ENCODE measurements at places on chromosomes 6 and 20.
A peak's percentile ranks its signal among the peaks of the same experiment; 100 is the strongest.

DNA sequence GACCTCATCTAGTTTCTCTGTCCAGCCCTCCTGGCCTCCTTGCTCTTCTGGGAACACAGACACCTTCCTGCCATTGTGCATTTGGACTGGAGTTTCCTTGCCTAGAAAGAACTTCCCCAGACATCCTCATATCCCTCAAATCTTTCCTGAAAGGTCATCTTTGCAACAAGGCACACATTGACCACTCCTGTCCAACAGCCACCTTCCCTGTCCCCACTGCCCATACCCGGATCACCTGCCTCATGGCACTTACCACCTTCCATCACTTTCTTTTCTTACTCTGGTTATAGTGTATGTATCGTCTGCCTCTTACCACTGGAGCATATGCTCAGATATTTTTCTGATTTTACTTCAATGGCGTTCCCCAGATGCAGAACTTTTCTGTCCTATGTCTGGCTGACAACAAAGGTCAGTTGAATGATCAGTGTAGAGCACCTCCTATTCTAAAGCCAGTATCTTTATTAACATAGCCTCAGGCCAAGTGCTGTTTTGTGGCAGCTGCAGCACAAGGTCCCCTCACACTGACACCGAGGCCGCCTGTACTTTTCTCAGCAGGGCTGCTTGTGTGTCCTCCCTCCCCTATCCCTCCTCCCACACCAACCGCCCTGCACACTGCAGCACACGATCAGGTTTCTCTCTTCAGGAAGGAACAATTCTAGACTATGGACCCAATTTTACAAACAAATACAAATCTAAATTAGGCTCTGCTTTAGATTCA, 4.1 kb downstream of the HLA-C start:
- no peak for DNase-seq

DNA sequence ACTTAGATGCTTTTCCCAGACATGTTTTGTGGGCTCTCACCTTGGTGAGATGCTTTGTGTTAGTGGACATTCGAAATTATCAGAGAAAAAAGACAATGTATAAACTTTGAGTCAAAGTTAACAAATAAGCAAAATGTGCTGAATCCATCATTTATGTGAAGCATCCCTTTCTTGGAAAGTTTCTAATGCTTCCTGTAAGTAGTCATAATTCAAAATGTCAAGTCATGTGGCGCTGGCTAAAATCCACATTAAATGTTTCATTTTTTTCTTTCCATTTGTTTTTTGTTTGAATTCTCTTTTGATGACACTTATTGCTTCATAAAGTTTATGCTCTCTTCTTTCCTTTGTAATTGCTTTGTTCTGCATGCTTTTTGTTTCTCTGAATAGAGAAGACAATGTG, 107.2 kb upstream of the CENPW start:
- DNase-seq = no peak

DNA sequence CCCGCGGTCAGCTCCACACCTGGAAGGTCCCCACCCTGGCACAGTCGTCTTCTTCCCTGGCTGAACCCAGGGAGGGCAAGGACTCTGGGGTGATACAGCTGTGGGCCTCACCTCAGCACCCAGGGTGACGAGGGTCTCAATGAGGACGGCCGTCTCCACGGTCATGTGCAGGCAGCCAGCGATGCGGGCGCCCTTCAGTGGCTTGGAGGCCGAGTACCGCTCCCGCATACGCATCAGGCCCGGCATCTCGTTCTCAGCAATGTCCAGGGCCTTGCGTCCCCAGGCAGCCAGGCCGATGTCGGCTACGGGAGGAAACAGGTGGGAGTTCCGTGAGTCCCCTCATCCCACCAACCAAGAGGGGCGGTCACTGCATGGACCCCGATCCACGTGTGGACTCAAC, 7.9 kb downstream of the AHCY start:
- no peak for DNase-seq

- no peak for DNase-seq
Observed at GRCh38 chr6:13252790-13253189, 75.5 kb downstream of the TBC1D7 start.

DNA sequence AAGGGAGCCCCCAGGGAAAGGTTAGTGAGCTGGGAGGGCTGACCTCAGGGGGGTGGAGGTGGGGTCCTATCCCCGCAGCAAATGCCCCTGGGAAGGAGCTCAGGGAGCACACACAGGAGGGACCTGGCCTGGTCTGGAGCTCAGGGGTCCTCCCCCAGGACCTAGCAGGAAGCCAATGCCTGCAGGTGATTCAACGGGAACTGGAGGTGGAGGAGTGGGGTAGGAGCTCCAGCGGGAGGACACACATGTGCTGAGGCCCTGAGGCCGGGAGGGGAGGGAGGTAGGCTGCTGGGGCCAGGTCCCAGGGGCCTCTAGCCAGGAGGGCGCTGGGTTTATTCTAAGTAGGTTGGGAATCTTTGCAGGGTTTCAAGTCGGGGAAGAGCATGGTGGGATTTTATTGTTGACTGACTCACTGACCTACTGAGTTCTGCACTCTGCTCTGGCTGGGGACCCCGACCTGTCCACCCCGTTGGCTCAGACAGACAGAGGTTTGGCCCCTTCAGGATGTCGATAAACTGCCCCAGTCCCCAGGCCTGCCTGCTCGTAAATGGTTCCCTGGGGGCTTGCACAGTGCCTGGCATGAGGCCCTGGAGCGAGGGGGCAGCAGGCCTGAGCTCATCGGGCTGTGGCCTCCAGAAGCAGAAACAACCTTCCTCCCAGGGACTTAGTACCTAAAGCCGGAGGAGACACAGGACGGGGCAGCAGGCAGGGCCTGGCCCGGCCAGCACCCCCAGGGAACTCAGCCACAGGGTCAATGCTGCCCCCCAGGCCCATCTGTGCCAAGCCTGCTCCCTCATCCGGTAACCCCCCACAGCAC, 62.3 kb downstream of the RIPOR3 start:
- no peak for DNase-seq

DNA sequence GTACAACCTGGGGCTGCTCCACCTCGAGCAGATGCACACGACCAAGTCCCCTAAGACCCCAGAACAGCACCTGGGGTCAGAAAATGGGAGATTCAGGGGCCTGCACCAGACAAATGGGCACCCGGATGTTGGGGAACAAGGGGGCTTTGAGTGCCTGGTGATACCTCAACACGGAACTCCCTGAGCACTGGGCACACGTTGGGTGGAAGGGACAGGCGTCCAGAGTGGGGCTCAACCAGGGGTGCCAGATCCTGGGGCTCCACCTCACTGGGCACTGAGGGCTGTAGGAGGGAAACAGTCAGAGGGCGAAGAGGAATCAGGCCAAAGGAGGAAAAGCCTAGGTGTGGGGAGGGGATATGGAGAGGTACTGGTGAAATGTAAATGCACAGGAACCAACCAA, 33.5 kb upstream of the SPAG4 start:
- no peak for DNase-seq

DNA sequence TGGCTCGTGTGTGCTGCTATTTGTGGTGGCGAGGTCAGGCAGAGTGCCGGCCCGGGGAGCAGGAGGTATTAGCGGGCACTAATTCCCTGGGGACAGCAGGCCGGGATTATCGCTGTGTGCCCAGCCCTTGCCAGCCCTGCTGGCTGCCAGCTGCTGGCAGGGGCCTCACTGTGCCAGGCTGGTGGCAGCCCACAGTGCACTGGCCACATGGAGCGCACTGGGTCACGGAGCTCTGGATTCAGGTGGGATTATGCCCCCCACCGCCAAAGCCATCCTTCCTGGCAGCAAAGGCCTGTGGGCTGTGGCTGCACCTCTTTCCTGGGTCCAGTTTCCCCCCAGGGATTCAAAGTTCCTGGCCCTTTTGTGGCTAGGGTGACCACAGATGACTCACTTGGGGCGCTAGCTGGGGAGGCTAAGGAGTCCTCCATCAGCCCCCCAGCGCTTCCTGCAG, 59.7 kb downstream of the YTHDF1 start:
- no peak for DNase-seq

DNA sequence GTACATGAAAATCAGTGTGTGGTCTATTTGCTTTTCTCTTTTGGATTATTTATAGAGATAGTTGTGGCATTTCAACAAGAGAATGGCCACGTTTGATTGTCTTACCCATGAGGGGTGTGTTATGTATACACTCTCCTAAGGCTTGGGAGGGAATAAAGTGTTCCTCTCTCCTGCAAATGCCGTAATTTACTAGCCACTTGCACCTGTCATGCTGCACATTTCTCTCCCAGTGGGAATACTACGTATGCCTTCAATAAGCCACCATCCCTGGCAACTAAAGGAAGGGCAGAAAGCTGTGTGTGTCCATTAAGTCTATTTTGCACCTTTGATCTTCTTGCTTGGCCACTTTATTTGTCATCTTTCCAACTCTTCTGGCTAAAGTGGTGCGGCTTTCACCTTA, 541.2 kb downstream of the QKI start:
- DNase-seq = no peak

DNA sequence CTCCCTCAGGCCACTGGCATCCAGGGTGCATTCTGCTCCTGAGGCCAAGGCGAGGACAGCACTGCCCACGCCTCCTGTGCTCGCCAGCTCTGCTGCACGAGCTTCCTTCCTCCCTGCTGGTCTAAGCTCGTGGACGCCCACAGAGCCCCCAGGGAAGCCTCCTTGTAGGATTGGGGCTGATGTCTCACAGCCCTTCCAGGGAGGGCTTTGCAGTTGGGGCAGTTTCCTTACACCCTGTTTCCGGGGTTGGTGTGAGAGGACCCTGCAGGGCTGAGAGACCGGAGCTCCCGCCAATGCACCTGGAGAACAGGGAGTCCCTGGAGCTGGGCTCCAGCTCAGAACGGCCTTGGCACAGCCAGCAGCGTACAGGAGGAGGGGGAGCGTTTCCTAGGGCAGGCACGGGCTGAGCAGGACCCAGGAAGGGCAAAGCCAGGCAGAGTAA, 172.4 kb upstream of the PDE10A start:
- DNase-seq = no peak

GRCh38 chr6:4775494-4776130, 592 bp upstream of the CDYL start:
- DNase-seq = peak; percentile 61

GRCh38 chr20:53253668-53254067, 281.5 kb downstream of the TSHZ2 start:
- DNase-seq = no peak

DNA sequence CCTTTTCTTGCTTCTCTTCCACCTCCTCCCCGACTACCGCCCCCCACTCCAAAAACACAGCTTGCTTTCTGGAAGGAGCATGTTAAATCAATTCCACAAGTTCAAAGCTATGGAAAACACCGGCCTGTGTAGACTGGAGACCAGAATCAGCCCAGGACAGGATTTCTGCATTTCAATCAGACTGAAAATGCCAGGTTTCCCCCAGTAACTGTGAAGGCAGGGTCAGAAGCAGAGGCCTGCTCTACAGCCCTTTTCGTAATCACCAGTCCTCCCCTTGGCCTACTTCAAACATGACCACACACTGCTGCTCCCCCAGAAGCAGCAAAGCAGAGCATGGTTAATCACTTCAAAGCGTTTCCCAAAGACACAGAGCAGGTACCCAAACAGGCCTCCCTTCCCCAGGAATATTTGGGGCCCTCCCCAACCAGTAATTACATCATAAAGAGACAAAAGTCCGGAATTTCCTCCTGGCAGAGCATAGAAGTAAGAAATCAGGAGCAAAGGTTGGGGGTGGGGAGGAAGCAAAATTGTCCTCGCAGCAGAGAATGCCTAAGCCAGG, 38.4 kb downstream of the ZMYND8 start:
- DNase-seq = no peak

DNA sequence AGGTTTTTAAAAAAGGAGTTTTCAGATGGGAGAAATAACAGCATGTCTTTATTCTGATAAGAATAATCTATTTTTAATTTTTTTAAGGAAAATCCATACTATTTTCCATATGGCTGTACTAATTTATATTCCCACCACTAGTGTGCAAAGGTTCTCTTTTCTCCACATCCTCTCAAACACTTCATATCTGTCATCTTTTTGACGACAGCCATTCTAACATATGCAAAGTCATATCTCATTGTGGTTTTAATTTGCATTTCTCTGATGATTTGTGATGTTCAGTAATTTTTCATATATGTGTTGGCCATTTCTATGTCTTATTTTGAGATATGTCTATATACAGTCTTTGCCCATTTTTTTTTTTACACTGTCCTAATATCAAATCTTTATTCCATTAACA, 280.6 kb upstream of the RUNX2 start:
- DNase-seq = no peak

DNA sequence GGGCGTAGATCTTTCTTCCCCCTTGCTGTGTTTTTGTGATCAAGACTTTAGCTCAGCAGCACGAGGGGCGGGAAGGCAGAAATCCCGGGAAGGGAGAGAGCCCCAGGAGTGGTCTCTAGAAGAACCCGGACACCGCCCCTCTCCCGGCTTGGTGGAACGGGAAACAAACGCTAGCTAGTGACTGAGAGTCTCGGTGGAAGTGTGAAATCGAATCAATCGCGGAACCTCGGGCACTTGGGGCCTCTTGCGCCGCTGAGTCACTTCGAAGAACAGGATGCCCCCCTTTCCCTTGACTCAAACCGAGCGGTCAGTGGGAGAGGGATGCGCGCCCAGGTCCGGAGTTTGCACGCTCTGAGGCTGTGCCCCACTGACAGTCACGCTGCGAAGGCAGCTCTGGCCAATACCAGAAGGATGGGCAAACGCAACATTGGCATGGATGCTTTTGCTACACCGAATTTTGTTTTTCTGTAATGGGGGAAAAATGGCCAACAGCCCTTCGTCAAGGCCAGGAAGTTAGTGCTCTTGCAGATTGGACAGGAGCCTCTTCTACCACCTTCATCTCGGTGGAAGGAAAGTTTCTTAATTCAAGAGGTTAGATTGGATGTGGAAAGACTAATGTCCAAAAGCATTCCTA, 1.6 kb upstream of the OLIG3 start:
- no peak for DNase-seq

DNA sequence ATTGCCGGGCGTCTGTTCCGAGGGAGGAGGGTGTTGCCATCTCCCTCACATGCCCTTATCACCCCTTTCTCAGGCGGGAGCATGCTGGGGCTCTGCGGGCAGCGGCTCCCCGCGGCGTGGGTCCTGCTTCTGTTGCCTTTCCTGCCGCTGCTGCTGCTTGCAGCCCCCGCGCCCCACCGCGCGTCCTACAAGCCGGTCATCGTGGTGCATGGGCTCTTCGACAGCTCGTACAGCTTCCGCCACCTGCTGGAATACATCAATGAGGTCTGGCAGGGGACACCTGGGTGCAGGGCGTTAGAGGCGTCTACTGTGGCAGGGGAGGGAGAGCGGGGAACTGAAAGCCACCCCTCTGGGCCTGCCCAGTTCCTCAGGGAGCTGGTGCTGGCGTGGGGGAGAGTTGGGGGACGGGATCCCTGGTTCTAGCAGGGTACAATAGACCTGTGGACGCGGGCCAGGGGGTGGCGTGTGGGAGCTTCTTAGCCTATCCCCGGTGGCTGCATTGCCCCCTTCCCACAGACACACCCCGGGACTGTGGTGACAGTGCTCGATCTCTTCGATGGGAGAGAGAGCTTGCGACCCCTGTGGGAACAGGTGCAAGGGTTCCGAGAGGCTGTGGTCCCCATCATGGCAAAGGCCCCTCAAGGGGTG, 697 bp downstream of the PPT2 start:
- DNase-seq = peak; percentile 73

GRCh38 chr20:13317439-13317838, 96.4 kb downstream of the ISM1 start:
- DNase-seq = no peak

DNA sequence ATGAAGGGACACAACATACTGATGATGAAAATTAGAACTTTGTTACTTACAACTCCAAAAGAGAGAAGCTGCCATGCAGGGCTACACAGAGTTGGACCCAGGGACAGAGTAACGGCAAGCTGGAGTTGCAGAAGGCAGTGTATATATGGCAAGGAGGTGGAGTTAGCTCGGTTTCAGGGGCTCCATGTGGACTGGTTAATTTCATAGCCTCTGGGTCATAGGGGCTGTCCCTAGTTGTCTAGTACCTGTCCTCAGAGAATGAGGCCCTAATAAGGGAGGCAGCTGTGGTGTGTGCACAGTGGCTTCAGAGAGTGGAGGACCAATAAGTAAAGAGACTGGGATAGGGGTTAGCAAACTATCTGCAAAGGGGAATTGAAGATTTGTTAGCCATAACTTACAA, 7.9 kb upstream of the ZSCAN12 start:
- DNase-seq = no peak
